NCI-H1436 treated with DMSO at 0.1 percent for 48 hours (cell line): ENCODE measurements at places on chromosomes 2 and 18.

- peak; percentile 90 for DNase-seq
Observed at GRCh38 chr18:39172695-39173421, 1607.3 kb upstream of the CELF4 start.

- no peak for DNase-seq
Observed at GRCh38 chr2:29388071-29388470, 272.9 kb downstream of the CLIP4 start.

- no peak for DNase-seq
Observed at GRCh38 chr18:50830544-50830943, 10.7 kb upstream of the MRO start.

- DNase-seq = no peak
Observed at GRCh38 chr18:62435435-62436031, 87.3 kb upstream of the ZCCHC2 start.

- no peak for DNase-seq
Observed at GRCh38 chr2:196500686-196501431, 138.7 kb upstream of the CCDC150 start.

DNA sequence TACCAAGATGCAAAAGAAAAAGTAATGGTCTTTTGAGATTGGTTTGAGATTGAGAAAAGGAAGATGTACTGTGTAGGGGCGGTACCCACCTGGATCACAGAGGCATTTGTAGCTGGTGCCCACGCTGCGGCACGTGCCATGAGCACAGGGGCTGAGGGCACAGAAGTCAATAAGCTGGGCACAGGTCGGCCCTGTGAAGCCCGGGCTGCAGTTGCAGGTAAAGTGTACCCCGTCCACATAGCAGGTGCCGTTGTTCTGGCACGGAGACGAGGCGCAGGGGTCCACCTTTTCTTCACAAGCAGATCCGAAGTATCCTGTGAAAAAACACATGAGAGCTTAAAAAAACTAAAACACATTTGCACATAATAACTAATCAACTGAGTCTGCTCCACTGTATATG, 176.1 kb upstream of the PID1 start:
- DNase-seq = no peak

DNA sequence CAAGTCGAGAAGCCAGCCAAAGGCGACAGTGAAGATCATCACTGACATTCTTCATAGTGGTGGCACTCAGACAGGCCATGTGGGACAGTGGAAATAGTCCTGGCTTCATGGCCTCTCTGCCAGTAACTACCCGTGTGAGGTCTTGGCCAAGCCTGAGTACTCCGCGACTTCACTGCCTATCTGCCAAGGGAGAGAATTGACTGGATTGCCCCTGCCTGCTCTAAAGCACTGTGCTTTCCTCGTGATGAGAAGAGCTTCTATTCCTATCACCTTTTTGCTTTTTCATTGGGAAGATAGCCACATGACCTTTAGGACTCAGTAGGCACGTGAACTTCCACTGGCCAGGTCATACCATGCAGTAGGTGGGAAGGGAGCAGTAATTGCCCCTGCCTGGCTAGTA, 239.3 kb downstream of the HAUS1 start:
- no peak for DNase-seq

DNA sequence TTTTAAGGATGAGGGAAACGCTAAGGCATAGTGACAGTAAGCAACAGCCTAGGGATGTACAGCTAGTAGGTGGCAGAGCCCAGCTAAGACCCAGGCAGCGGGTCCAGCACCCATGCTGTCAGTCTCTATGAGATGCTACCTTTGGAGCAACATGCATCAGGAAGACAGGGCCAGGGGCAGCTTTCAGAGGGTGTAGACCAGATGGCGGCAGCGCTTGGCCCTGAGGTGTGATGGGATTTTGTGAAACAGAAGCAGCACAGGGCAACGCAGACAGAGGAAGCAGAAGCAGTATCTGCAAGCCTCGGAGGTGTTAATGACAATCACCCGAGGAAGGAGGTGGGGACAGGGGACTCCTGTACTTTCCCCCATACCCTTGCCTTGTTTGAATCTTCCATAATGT, 43.2 kb downstream of the SDC1 start:
- DNase-seq = no peak

DNA sequence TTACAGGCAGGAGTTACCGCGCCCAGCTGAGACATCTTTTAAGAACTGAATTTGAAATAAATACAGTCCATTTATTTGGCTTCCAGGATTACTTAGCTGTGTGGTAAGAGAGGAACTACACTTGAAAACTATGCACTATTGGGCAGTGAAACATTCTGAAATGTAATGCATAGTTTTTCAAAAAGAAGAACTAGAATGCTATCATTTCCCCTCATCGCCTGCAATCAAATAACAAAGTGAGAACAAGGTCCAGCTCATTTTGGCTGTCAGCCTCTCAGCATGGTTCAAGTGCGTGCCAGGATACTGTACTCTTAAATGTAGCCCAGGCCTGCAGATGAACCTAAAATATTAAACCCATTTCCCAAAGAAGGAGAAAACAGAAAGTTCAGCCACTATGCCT, 76.6 kb upstream of the ARL5A start:
- no peak for DNase-seq

GRCh38 chr2:238176613-238177012, 17.8 kb downstream of the ERFE start:
- no peak for DNase-seq

DNA sequence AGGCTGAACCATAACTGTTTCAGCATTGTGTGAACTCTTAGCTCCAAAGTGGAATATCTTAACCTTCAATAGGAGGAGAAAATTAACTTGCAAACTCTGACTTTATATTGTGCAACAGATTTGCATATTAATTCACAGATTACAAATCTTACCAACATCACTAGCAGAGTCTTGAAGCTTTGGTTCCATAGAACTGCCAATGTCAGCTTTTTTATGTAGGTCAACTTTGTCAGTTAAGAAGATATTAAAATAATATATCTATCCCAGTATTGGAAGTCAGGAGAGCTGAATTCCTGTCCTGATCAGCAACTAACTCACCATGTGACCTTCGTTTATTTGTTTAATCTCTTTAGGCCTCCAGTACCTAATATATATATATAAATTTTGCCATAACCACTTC, 121.8 kb downstream of the EPHA4 start:
- no peak for DNase-seq

GRCh38 chr2:147348931-147349555, 495.8 kb upstream of the ACVR2A start:
- DNase-seq = no peak
